Anterior cingulate cortex (tissue), 58 donors: ENCODE measurements at places on chromosomes 13 and 19.
A peak's percentile ranks its signal among the peaks of the same experiment; 100 is the strongest.

DNA sequence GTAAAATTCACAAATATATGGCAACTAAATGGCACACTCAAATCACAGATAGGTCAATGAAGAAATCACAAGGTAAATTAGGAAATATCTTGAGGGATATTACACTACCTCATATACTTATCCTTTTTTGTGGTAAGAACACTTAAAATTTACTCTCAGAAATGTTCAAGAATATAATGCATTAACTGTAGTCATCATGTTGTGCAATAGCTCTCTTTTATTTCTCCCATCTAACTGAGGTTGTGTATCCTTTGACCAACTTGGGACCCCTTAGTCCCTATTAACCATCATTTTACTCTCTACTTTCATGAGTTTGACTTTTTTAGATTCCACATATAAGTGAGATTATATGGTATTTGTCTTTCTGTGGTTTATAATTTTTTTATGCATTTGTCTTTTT is 52.6 kb downstream of the WTIP start:
- no peak for DNase-seq

- no peak for DNase-seq
These were observed 8.6 kb downstream of the RPS9 start for GRCh38 chr19:54209058-54209810.

GRCh38 chr13:113856716-113857065 is 7.2 kb downstream of the GAS6 start:
- DNase-seq, result no peak

- no peak for DNase-seq
These were observed 267.8 kb downstream of the KCNRG start for GRCh38 chr13:50283017-50283416.

DNA sequence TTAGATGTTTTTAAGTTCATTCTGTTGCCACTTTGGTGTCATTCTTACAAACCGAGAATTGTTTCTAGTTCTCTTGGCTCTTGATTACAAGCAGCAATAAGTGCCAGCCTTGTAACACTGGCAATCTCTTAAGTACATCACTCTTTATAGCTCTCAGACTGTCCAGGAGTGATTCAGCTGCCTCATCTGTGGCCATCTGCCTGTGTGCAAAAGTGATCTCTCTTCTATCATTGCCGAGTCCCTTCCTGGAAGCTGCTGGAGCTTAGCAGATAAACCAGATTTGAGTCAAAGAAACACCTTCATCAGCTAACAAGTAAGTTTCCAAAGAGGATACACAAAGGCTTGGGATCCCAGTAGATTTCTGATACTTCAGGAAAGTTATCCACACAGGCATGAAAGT is 23.2 kb downstream of the STOML3 start:
- DNase-seq, result no peak

GRCh38 chr19:30703645-30704044 is 331.5 kb downstream of the ZNF536 start:
- DNase-seq, result no peak

- no peak for DNase-seq
These were observed 12.4 kb upstream of the AKAP11 start for GRCh38 chr13:42259515-42259914.

- DNase-seq, result no peak
These were observed 324.1 kb upstream of the PCDH9 start for GRCh38 chr13:67554286-67554685.

GRCh38 chr13:51243832-51244231 is 21.6 kb downstream of the FAM124A start:
- DNase-seq, result no peak

DNA sequence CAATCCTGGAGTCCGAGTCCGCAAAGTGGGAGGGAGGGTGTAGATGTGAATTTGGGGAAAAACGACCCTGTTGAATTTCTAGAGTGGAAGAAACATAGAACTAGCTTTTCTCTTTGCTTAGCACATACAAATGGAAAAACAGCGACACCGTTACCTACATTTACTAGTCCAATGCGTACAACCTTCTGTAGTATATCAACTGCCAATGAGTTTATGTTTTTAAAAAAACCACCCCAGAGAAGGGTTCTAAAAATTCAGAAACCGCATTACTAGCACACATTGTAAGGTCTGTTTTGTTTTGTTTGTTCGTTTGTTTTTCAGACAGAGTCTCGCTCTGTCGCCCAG is 332 bp upstream of the SUPT20H start:
- no peak for DNase-seq

GRCh38 chr19:343451-343931 is 1.1 kb downstream of the MIER2 start:
- DNase-seq, result no peak

- DNase-seq, result no peak
These were observed at the start of gene IFI30 for GRCh38 chr19:18173572-18174288. Gene IFI30 (plus strand): TSS chr19:18173813. CDS start chr19:18173842, 29 bp downstream.

- DNase-seq, result no peak
These were observed 54.0 kb upstream of the MYO16 start for GRCh38 chr13:108575430-108575829.

DNA sequence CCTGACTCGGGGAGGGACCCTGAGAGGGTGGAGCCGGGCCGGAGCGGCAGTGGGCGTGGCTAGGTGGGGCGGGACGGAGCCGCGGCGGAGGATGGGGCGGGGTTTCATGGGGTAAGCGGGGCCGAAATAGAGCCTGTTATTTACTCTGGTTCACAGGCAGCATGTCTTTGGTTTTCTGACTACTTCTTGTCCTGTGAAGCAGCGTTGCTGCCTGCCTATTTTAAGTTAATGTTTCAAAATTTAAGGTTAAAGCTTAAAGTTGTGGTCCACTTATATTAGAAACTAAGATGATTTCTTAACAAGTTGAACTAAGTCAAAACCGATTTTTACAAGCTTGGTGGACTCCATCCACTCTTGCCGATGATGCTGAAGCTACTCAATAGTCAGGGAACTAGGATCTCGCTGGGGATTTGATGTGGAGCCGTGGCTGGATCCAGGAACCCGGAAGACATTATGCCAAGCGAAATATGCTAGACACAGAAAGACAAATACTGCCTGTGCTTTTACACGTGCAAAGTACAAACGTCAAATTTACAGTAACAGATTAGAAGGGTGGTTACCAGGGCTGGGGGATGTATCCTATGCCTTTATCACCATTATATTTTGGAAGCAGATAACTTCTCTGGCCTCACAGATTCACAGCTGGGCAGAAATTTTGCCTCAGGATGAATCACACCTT is 433 bp upstream of the ZNF616 start:
- no peak for DNase-seq

GRCh38 chr13:114056205-114057013 is 76.0 kb downstream of the RASA3 start:
- DNase-seq, result no peak

DNA sequence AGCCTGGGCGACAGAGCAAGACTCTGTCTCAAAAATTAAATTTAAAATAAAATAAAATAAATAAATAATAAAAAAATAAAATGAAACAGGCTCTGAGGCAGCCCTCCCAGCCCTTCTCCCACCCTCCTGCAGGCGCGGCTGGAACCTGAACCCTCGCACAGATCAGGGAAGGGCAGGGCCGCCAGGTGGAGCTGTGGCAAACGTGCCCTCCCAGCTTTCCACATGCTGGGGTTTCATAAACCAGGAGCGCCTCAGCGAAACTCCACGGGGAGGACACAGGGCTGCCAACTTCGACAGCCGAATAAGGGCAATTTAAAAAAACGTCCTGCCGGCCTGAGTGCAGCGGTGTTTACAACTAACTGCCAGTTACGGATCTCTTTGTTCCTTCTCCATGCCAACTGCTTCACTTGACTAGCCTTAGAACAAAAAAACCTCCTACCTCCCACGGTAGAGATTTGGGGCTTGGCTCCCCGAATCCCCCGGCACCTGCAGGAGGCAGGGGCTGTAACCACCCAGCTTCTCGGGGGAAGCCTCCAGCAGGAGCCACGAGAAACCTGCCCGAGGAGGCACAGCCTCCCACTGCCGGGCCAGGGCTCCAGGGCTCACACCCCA is 15.9 kb downstream of the ZNF787 start:
- peak; percentile 22 for DNase-seq

DNA sequence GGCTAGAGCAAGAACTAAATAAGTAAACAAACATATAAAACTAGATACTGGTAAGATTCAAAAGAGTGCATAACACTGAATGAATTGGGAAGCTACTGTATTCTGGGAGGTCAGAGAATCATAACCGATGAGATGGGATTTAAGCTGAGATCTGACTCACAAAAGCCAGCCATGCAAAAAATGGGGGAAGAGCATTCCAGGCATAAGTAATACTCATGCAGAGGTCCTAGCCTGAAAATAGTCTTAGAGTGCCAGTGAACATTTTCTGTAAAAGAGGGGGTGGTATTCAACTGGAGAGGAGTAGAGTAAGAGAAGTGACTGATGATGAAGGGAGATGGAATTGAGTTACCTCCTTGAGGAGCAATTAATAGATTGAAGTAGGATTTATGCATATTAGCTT is 872.0 kb upstream of the GPC6 start:
- DNase-seq, result no peak

DNA sequence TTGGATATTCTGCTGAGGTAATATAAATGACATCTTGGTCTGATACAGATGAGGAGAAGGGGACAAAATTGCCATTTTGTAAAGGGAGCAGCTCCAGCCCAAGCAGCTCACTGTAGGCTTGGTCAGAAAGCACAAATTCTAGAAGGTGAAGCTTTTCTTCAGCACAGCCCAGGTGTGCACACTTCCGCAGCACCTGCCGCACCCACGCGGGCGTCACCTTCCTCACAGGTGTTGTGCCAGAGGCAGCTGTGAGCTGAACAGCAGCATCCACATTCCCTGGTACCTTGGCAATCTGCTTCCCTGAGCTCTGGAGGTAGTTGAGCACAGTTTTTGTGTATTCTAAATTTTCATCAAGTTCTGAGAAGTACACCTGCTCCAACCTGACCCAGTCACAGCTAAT is 79.0 kb downstream of the SACS start:
- DNase-seq, result no peak

GRCh38 chr13:50924025-50924424 is 14.4 kb downstream of the RNASEH2B start:
- DNase-seq, result no peak

GRCh38 chr13:25248071-25248470 is 39.2 kb downstream of the MTMR6 start:
- no peak for DNase-seq

- DNase-seq, result no peak
These were observed 4.7 kb downstream of the SPPL2B start for GRCh38 chr19:2333027-2333806.

- no peak for DNase-seq
These were observed 48.7 kb upstream of the ZNF835 start for GRCh38 chr19:56720281-56720680.

DNA sequence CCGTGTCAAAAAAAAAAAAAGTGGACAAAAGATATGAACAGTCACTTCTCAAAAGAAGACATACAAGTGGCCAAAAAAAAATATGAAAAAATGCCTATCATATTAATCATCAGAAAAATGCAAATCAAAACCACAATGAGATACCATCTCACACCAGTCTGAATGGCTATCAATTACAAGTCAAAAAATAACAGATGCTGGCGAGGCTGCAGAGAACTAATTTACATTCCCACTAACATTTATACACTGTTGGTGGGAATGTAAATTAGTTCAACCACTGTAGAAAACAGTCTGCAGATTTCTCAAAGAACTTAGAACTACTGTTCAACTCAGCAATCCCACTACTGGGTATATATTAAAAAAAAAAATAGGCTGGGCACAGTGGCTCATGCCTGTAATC is 26.5 kb upstream of the FOXO1 start:
- DNase-seq, result no peak

GRCh38 chr19:50833117-50833801 is at the start of gene KLK15:
Gene KLK15 (minus strand): TSS chr19:50833574. CDS start chr19:50831492, 2,082 bp downstream.
- DNase-seq, result no peak

GRCh38 chr13:41056194-41056593 is 5.1 kb upstream of the WBP4 start:
- no peak for DNase-seq

- DNase-seq, result no peak
These were observed 166.8 kb downstream of the PDS5B start for GRCh38 chr13:32752997-32753606.

- DNase-seq, result no peak
These were observed 645 bp upstream of the TRAPPC5 start for GRCh38 chr19:7679771-7680605.

DNA sequence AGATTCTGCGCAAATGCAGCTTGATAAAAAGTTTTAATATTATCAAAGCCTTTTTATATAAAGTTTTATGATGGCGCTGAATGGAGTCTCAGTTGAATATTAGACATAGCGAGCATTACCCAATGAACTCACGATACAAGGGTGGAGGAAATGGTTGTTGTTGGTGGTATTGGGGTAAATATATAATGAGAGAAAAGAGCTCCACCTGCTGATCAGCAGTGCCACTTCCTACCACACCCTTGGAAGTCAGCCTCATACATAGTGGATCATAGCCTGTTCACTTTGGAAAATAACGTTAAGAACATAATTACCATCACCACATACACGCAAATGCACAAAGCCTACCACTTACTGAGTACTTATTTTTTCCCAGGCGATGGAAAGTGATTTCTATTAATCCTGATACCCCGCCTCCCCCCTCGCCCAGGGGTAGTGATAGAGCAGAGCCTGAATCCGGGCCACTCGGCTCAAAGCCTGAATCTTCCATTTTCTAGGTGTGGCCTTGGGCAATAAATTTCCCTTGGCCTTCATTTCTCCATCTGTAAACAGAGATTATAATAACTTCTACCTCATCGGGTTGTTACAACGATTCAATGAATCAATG is 358.3 kb downstream of the KLF5 start:
- DNase-seq, result no peak

- DNase-seq, result no peak
These were observed 3.8 kb downstream of the LILRA4 start for GRCh38 chr19:54335164-54335563.

GRCh38 chr13:92991692-92992091 is 234.9 kb upstream of the GPC6 start:
- DNase-seq, result no peak

DNA sequence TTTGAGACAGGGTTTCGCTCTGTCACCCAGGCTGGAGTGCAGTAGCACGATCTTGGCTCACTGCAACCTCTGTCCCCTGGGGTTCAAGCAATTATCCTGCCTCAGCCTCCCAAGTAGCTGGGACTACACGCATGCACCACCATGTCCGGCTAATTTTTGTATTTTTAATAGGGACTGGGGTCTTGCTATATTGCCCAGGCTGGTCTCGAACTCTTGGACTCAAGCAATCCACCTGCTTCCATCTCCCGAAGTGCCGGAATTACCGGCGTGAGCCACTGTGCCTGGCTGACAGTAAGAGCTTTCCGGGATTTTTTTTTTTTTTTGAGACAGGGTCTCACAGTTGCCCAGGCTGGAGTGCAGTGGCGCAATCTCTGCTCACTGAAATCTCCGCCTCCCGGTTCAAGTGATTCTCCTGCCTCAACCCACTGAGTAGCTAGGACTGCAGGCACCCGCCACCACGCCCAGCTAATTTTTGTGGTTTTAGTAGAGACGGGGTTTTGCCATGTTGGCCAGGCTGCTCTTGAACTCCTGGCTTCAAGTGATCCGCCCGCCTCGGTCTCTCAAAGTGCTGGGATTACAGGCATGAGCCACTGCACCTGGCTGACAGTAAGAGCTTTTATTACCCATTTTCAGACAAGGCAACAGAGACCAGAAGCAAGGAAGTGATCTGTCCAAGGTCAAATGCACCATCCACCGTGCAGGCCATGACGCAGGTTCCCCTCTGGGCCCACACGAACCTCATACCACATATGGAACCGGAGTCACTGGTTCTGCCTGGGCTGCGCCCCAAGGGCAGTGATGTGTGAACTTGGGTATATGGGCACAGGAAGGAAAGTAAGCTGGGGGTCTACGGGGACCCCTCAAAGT is 21.0 kb downstream of the RFX1 start:
- DNase-seq, result no peak
